ENCODE measurements at places on chromosomes 2 and 18. TPM values are rescaled to one million over a fixed set of nuclear protein-coding genes. Genes with fewer than 3 reads are reported as not detected.

The UGT1A8 gene
- 2.8 TPM for polyA plus RNA-seq

The RAPH1 gene
- 5.0 TPM for polyA plus RNA-seq

The CFAP53 gene
- polyA plus RNA-seq = 0.33 TPM

The PSTPIP2 gene
- 6.4 TPM for polyA plus RNA-seq

The SERPINB12 gene
- 0.16 TPM for polyA plus RNA-seq

The TRPM8 gene
- not detected for polyA plus RNA-seq

The C2orf69 gene
- polyA plus RNA-seq = 4.6 TPM

The FN1 gene
- polyA plus RNA-seq = 154 TPM

The VIL1 gene
- polyA plus RNA-seq = 0.02 TPM

The GALNT13 gene
- 0.02 TPM for polyA plus RNA-seq

The TMEM247 gene
- polyA plus RNA-seq = not detected

The KCNK3 gene
- 0.76 TPM for polyA plus RNA-seq

The ASNSD1 gene
- polyA plus RNA-seq = 19.3 TPM

The TBR1 gene
- polyA plus RNA-seq = 0.02 TPM

The ADAM23 gene
- 2.3 TPM for polyA plus RNA-seq

The TMEM37 gene
- polyA plus RNA-seq = 4.0 TPM
